ENCODE measurements at places on chromosomes 16 and 17. TPM values are rescaled to one million over a fixed set of nuclear protein-coding genes. Genes with fewer than 3 reads are reported as not detected.

Gene MT4
- not detected for total RNA-seq

Gene OR1A1
- not detected for total RNA-seq

Gene ZPBP2
- total RNA-seq = not detected

Gene TBC1D3L
- total RNA-seq = not detected

Gene SLFN11
- total RNA-seq = 52.8 TPM

Gene DNAI2
- not detected for total RNA-seq

Gene KRT25
- total RNA-seq = not detected

Gene EVI2A
- total RNA-seq = 191 TPM

Gene GNAO1
- total RNA-seq = not detected

Gene KRTAP4-4
- total RNA-seq = not detected

Gene KRTAP4-6
- total RNA-seq = not detected

Gene POLDIP2
- 84.6 TPM for total RNA-seq

Gene PSMC3IP
- 1.8 TPM for total RNA-seq

Gene MPP3
- total RNA-seq = 6.2 TPM

Gene RUNDC3A
- total RNA-seq = not detected

Gene CBFA2T3
- total RNA-seq = not detected

Gene PRKCB
- total RNA-seq = under 0.01 TPM

Gene SAT2
- 41.3 TPM for total RNA-seq

Gene GRAP
- under 0.01 TPM for total RNA-seq

Gene OR1E2
- not detected for total RNA-seq

Gene MIS12
- total RNA-seq = 10.6 TPM

Gene SLFN12L
- 0.88 TPM for total RNA-seq

Gene SLC52A1
- not detected for total RNA-seq

Gene CNTNAP4
- under 0.01 TPM for total RNA-seq

Gene KCTD19
- total RNA-seq = not detected

Gene PHF23
- total RNA-seq = 55.4 TPM

Gene PITPNM3
- 1.8 TPM for total RNA-seq

Gene TOX3
- not detected for total RNA-seq

Gene TMC7
- total RNA-seq = 1.1 TPM

Gene CMTM1
- 4.0 TPM for total RNA-seq

Gene CNOT1
- 114 TPM for total RNA-seq

Gene SHBG
- total RNA-seq = 0.36 TPM

Gene TMEM235
- not detected for total RNA-seq

Gene FA2H
- total RNA-seq = not detected

Gene SEPTIN12
- total RNA-seq = not detected

Gene KRTAP2-2
- total RNA-seq = not detected

Gene ZNF385C
- total RNA-seq = not detected

Gene CLEC16A
- 25.7 TPM for total RNA-seq

Gene FBXO39
- 0.59 TPM for total RNA-seq

Gene ITGB4
- 0.29 TPM for total RNA-seq

Gene TSNAXIP1
- total RNA-seq = 0.88 TPM

Gene PRAC2
- not detected for total RNA-seq

Gene GNG13
- total RNA-seq = not detected

Gene ZNRF1
- total RNA-seq = 20.6 TPM

Gene NPIPB8
- total RNA-seq = not detected

Gene BEAN1
- total RNA-seq = 0.29 TPM

Gene C1QL1
- total RNA-seq = not detected

Gene PYY
- not detected for total RNA-seq

Gene NGFR
- total RNA-seq = 0.29 TPM

Gene P2RX5
- 0.36 TPM for total RNA-seq

Gene ZDHHC1
- 9.0 TPM for total RNA-seq

Gene SPATA22
- total RNA-seq = 2.2 TPM

Gene ALOX15
- total RNA-seq = not detected

Gene KRTAP3-1
- total RNA-seq = not detected

Gene LLGL2
- 0.59 TPM for total RNA-seq

Gene DNAH3
- not detected for total RNA-seq
